ENCODE measurements at places on chromosomes 4 and X. TPM values are rescaled to one million over a fixed set of nuclear protein-coding genes. Genes with fewer than 3 reads are reported as not detected.

GUCY1A1 gene
- polyA plus RNA-seq, result 6.4 TPM

ANXA10 gene
- 0.08 TPM for polyA plus RNA-seq

DNA sequence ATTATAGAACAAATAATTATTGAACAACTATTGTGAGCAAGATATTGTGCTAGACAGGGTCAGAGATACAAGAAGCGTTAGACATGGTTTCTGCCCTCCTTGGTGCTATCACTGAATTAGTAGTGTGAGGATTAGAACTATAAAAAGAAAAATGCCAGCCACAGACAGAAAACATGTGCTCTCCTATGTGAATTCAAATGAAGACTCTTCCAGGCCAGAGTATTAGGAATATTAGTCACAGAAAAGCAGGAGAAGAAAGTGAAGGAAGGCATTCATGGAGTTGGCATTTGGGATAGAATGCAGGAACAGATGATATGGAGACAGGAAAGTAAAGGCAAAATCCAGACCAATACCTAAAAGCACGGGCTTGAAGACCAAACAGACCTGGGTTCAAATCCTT, 179.6 kb upstream of the TENM3 start:
- DNase-seq, result no peak

DNA sequence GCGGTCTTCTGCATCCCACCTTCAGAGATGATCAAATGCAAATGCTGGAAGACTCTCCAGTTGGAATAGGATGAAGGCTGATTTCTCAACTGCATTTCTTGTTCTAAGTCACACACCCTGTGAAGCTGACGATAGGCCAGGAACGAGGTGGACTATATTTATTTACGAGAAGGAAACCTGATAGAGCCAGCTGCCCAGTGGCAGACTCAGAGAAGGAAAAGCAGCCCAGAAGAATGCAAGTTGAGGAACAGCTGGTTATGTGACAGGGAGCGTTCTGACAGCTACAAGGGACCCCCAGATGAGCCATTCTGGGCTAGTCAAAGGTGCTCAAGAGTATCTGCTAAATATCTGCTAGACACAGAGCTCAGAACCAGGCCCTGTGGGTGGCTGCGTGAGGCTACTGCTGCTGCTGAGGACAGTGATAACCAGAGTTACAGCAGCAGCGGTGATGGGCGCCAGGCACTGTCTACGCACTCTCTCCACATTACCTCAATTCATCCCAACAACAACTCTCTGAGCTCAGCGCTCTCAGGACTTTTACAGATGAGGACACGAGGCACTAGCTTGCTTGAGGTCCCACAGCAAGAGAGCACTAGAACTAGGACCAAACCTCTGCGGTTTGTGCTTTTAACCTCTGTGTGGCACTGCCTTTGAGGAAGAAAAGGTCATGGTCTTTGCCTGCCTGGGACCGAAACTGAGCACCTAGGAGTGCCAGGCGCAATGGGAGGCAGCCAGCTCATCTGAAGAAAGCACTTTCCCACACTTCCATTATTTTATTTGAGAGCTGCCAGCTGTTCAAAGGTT, 69.0 kb downstream of the GATB start:
- DNase-seq, result no peak

- no peak for DNase-seq
Measured at GRCh38 chr4:20443015-20443805, 191.5 kb downstream of the SLIT2 start.

Data from ovary (tissue), 10 donors.